ENCODE measurements at places on chromosomes 4 and X.

GRCh38 chr4:153161226-153161963 is 42.8 kb upstream of the TRIM2 start:
- no peak for DNase-seq

DNA sequence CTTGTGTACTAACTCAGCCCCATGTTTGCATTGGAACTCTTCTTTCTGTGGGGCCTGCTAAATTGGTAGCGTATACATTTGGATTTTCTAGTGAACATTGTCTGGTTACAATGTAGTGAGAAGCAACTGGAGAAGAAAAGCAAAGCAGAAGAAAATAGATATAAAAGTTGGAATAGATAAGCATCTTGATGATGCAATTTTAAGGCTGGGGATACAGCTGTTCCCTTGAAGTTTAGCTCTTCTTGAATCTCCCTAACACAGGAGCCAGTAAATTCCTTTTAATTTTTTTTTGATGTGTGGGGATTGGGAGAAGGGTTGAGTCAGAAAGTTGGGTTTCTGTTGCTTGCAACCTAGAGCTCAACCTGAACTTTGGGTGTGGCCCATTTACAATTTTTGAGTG is 308.1 kb downstream of the STIM2 start:
- no peak for DNase-seq

GRCh38 chrX:39953879-39954278 is 143.9 kb downstream of the BCOR start:
- no peak for DNase-seq

- DNase-seq = no peak
Measured at GRCh38 chrX:135489542-135489941, 30.9 kb upstream of the INTS6L start.

DNA sequence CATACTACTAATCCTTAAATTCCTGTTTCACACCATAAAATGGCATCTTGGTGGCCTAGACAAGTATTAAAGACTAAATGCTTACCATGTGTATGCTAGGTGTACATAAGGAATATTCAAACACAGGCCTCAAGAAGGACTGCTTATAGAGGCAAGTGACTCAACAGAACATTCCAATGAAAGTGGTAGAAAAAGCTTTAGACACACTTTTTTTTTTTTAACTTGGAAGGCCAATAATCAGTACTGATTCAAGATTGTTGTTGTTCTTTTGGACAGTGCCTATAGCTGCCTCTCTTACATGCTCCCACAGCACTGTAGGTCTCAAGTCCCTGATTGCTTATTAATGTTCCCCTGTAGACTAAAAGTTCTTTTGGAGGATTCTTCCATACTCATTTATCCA is 77.6 kb downstream of the FBXL5 start:
- no peak for DNase-seq

GRCh38 chr4:65617416-65617815 is 52.9 kb downstream of the EPHA5 start:
- no peak for DNase-seq

DNA sequence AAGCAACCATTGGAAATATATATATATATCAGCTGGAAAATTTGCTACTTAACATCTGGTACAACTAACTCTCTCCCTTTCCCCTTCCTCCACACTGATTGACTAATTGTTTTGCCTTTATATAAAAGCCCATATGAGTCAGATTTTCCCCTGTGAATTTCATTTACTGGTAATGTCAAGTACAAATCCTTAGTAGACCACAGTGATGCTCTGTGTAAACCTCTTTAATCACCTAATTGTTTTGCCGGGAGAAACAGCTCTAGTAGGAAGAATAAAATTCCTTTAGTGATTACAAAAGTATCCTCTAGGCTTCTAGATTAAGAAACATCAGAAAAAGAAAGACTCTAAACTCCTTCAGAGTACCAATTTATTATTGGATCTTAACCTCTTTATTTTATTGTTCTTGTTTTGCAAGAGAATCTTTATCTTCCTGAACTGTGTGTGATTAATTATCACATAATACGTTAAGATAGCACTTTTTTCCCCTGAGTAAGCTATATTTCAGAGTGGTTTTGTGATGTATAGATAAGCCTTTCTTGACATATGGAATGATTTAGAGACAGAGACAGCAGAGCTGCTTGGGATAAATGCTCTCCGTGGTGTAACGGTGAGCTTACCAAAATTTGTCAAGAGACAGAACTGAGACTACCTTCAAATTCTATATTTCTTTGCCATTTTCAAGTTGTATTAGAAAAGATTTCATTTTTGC is 1606.4 kb upstream of the TENM3 start:
- DNase-seq = no peak

- DNase-seq = no peak
Measured at GRCh38 chr4:93897559-93897958, 69.0 kb downstream of the ATOH1 start.

DNA sequence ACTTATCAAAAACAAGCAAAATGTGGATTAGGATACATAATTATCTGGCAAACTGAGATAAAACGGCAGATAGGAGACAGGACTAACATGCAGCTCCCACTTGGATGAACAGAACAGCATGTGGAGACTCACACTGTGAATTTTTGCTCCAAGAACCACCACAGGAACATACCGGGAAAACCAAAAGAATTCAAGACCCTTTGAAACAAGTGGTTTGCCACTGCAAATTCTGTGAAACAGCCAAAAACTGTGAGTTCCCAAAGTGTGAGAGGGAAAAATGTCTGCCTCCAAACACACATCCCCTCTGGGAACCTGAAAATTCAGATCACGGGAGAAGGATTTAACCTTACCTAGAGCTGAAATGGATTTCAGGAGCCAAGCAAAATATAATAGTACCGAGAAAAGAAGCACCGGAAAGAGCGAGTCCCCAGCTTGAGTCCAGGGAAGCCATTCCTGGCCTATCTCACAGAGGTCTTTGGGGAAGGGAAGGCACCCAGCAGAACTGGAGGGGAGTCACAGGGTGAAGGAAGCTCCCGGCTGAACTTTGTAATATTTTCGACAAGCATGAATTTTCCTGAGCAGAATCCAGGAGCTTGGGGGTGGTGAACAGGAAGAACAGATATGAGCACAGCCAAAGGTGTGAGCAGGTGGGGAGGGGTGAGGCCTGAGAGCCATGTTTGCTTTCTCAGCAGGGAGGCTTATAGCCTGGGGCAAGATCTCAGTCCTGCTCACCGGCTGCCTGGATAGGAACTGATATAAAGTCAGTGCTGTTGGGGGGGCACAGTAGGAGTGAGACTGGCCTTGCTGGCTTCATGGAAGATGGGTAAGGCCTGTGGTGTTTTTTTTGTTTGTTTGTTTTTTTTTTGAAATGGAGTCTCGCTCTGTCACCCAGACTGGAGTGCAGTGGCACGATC is 23.9 kb downstream of the MANBA start:
- DNase-seq = no peak

- DNase-seq = no peak
Measured at GRCh38 chrX:130212371-130212770, 40.6 kb downstream of the RAB33A start.

GRCh38 chr4:25096251-25096980 is 63.8 kb downstream of the SEPSECS start:
- no peak for DNase-seq

Data from NCI-H524 treated with DMSO at 0.1 percent for 48 hours (cell line).